ENCODE measurements at places on chromosomes 7 and 10.

GRCh38 chr7:111183321-111183720, 92.4 kb downstream of the LRRN3 start:
- no peak for DNase-seq

DNA sequence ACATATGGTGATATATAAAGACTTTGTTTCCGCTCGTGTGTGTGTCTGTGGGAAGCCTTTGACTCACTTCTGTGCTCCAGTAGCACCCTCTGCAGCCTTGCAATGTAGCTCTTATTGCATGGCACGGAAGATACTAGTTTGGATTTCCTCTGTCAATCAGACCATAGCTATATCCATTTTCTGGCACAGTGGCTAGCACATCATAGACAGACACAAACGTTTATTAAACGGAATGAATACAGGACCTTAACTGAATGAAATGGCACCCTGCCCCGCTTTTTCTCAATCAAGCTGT, 124.0 kb upstream of the PTPN20 start:
- peak; percentile 3 for DNase-seq

DNA sequence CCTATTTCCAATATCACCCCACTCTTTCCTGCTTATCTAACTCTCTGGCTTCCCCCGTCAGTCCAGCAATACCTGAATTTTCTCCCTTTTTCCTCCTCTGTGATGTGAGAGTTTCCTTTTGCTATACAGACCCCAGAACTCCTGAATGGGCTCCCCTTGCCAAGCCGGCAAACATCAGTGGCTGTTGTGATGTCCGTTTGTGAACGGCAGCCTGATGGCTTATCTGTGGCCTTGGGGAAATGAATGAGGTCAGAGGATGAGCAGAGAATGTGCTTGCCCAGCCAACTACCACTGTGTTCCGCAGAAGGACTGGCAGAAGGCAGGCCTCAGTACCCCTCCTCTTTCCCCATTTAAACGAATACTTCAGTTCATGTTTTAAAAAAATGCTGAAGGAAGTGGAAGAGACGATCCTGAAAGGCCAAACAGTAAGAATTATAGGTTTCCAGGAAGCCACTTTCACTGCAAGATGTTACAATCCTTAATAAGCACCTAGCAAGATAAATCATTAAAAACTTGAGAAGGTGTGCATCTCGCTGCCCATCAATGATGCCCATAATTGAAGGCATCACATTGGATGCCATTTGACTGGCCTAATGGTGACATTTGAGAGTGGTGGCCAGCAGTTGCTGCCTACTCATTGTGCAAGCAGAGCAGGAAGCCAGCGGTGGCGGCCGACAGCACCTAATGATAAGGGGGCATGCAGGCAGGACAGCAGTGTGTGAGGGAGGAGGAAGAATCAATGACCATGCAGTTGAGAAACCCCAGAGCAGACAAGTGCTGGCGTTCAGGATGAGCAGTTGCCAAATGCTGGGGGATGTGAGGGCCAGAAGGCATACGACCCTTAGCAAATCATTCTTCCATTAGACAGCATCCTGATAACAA, 31.5 kb downstream of the SLC18A2 start:
- no peak for DNase-seq

DNA sequence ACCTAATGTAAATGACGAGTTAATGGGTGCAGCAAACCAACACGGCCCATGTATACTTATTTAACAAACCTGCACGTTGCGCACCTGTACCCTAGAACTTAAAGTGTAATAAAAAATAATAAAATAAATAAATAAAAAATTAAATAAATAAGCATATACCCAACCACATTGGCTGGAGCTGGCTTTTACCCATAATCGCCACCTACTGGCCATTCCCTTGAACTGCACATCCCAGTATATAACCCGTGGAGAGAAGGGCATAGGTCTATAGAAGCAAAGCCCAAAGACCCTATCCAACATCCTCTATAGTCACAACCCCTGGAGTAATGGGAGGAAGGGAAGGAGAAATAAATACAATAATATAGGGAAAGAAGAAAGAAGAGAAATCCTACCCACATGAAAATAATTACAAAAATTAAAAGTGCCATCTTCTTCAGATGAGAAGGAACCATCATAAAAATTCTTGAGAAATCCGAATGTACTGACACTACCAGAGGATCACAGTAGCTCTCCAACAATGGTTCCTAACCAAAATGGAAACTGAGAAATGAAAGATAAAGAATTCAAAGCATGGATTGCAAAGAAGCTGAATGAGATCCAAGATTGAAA, 65.6 kb downstream of the TWIST1 start:
- peak; percentile 13 for DNase-seq

DNA sequence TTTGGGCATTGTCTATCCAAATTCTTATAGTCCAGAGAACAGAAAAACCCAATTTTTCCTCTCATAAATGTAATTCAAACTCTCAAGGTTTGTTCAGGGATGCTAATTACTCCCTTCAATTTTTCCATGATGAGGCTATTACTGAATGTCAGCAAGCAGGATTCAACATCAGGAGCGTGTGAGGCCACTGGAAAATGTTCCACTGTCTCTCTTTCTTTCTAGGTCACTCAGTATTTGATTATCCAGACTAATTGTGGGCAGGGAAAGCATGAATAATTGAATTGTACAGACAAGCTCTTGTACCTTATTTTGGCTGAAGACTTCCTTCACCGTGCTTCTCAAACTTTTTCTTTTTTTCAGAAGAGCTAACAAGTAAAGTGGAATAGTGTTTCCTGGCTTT, 30.7 kb downstream of the THNSL1 start:
- DNase-seq: no peak

GRCh38 chr7:28005075-28005846, 175.3 kb downstream of the JAZF1 start:
- DNase-seq: no peak

- no peak for DNase-seq
These were observed 96.9 kb downstream of the IQUB start for GRCh38 chr7:123437447-123437995.

GRCh38 chr10:97736403-97736901, 476 bp upstream of the ZFYVE27 start:
- no peak for DNase-seq

GRCh38 chr7:101156277-101156676, 2.0 kb downstream of the AP1S1 start:
- no peak for DNase-seq

- DNase-seq: no peak
These were observed 71.6 kb upstream of the ZPBP start for GRCh38 chr7:50164559-50165170.

DNA sequence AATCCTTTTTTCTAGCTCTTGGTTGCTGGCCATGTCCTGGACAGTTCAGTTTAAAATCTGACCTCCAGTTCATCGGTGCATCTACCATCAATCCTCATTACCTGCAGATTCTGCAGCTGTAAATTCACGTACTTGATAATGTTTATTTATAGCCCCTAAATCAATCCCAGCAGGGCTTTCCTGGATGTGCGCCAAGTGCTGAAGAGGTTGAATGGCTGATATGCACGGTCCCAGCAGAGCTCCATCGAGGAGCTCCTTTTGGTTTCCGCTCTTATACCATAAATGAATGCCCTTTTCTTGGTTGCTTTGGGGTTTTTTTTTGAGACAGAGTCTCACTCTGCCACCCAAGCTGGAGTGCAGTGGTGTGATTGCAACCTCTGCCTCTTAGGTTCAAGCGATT, 91.2 kb upstream of the CCZ1B start:
- DNase-seq: no peak

GRCh38 chr10:4477664-4478063, 348.3 kb upstream of the AKR1E2 start:
- no peak for DNase-seq

DNA sequence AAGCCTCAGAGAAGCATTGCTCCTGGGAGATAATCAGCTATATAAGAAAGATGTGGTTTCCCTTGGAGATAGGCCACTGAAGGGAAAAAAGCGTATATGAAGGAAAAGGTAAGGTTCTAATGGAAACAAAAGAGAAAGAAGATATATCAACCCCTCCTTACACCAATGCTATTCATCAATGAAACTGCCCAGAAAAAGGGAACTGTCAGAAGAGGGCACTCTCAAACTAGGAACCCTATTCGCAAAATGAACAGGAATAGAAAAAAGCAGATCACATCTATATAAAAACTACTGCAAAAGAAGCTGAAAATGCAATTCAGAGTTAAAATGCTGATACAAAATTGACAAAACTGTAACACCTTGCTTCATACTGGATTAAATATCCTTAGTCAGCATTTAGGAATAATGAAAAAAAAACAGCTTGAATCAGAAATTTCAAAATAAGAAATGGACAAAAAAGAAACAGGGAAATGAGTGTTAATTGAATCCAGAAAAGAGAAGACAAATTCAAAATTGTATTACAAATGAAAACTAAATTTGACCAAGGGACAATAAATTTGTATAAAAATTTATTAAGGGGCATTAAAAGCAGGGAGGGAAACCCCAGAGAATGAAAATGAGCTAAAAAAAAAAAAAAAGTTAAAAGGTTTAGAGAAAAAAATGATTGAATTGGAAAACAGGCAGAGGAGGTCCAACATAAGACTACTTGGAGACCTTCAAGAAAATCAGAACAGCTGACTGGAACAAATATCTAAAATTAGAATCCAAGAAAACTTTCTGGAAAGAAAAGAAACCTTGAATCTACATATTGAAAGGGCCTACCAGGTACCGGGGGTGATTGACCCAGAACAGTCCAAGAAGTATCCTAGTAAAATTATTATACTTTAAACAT, 17.9 kb downstream of the NHLRC2 start:
- no peak for DNase-seq

- DNase-seq: no peak
These were observed 104.5 kb downstream of the GALNT17 start for GRCh38 chr7:71236230-71237105.

DNA sequence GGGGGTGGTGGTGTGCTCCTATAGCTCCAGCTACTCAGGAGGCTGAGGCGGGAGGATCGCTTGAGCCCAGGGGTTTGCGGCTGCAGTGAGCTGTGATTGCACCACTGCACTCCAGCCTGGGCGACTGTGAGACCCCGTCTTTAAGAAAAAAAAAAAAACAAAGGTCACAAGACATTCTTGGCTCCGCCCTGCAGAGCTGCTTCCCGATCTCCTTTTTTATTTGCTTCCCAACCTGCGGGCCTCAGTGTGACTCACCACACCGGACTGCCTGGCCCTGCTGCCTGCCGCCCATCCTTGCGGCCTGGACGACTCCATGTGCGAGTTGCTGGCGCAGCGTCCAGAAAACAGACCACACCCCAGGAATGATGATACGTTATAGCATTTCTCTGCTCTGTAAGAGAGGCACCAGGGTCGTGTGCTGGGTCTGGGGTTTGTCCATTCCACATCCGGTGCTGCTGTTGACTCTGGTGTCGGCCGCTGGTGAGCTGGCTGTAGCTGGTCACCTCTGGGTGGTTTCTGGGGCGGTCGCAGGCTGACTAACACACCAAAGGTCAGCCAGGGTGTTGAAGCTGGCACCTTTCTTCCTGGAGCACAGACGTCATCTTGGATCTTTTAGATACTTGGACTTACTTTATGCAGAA, 123.6 kb downstream of the TCF7L2 start:
- no peak for DNase-seq

DNA sequence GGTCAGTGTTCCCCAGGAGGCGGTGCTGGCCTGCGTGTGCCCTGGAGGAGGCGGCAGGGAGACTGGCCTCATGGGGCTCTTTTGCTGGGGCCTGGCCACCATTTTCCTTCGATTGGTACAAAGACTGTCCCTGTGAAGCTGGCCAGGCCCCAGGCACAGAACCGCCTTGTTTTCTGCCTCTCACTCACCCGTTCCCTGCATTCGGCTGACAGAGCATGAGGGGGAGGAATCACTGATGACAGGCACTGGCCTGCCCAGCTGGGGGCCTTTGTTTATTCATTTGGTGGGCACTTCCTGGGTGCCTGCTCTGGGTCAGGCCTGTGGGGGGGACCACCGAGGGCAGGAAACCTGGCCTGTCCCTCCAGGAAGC, 139.2 kb downstream of the FAM53B start:
- DNase-seq: no peak

- DNase-seq: peak; percentile 7
These were observed 365.6 kb downstream of the ANKRD7 start for GRCh38 chr7:118590107-118590506.

GRCh38 chr7:28272461-28272877, 91.9 kb upstream of the JAZF1 start:
- peak; percentile 48 for DNase-seq

DNA sequence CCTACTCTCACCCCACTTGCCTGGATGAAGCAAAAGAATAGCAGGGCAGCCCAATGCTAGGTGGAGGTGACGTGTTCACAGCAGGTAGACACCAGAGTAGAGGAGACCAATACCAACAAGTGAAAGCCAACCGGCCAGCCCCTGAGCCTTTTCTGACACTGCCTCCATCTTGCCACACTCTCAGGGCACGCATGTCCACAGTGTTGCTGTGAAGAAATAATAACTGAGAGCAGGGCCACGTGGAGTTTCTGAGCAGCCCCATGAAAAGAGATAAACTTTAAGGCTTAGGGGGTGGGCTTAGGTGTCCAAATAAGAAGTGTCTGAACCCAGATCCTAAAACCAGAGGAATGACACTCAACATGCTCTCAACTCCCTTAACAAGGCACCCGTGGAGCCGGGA, 9.0 kb upstream of the TMEM273 start:
- DNase-seq: no peak

GRCh38 chr7:29236649-29237048, 42.1 kb downstream of the CHN2 start:
- DNase-seq: no peak

DNA sequence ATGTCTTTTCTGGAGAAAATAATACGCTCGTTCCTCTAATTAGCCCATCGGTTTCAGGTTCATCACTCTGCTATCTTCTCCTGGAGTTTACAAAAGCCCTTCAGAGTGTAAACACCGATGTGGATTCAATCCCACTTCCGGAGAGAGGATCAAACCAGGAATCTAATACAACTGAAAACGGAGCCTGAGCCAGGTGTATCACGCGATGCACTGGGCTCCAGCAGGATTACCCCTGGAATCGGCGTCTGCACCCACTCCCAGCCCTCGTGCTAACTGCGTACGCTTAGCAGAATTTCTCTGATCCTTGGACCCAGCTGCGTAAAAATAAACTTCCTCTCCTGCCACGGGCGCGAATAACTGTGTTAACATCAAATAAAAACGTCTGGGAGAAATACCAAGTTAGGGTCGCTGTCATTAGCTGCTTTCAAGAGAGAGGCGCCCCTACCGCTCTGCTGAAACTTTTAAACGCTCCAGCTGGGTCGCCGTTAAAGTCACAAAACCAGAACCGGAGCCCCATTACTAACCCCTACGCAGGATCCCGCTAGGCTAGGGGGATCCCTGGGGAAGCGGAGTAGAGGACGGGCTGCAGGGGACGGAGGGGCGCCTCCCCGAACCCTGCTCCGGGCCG, 502 bp downstream of the ZNF3 start:
- no peak for DNase-seq

GRCh38 chr10:25082276-25083204, 66.1 kb downstream of the THNSL1 start:
- peak; percentile 7 for DNase-seq
